ENCODE measurements at places on chromosomes 3 and 15.

DNA sequence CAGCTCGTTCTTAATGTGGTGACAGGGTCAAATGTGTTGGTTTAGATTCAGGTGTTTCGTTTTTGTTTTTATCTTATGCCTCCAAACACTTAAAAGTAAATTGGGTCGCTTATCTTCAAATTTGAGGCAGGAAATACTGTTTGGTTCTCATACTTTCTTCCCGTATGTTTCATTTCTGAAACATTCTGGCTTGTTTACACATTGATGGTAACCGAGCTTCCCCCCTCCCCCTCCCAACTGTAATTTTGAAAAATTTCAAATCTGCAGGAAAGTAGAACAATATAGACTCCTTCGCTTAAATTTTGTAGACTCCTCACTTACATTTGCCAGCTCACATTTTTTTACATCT, 64.9 kb downstream of the CMTM8 start:
- DNase-seq, result no peak

DNA sequence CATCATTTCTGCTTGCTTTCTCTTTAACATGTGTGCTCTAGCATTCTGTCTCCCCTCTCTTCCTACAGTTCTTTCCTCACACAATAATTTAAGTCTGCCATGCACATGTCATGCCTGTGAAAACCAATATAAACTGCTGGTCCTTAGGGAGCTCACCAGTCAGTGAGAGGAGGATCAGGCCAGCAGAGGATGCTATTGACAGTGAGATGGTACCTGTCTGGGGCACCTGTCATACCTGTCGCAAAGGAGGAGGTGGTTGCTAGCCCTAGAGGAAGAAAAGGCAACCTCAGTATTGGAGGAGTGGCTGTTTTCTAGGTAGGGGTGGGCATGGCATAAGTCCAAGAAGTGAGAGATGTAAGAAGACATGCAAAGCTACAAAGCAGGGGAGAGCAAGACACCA, 194.6 kb downstream of the GABRG3 start:
- no peak for DNase-seq

- no peak for DNase-seq
These were observed 50.3 kb downstream of the LRIG1 start for GRCh38 chr3:66450390-66451022.

DNA sequence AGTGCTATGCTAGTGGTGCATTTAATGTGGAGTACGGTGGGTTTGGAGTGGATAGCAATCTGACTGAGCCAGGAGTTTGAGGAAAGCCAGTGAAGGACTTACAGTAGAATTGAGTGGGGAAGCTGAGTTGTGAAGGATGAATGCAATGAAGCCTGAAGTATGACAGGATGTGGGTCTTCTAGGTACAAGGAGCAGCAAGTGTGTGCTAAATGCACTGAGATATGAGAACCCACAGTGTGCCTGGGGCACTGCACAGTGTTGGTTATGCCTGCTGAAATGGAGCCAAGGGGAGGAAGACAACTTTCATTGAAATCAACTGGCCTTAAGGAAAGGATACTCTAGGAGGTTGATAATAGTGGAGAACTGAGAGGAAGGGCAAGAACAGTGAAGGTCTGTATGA, 105.5 kb upstream of the MRPL3 start:
- DNase-seq, result no peak

DNA sequence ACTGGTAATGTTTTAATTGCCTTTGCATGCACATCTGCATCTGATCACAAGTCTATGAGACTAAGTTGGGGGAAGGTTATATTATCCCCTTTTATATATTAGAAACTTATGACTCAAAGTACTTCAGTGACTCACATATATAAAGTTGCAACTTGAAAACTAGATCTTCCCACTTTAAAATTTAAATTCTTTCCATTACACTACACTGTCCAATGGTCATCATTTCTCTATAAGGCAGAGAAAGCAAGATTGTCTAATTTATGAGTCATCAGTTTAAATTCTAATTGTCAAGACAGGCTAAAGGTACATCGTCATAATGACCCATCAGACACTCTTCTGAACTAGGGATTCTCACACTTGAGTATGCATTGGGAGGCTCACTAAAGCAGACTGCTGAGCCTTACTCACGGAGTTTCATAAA, 37.9 kb downstream of the CPA3 start:
- DNase-seq, result no peak
